Cardiac muscle cell (in vitro differentiated cells and primary cell): ENCODE measurements at places on chromosomes 12 and 14. TPM values are rescaled to one million over a fixed set of nuclear protein-coding genes. Genes with fewer than 3 reads are reported as not detected.

DNA sequence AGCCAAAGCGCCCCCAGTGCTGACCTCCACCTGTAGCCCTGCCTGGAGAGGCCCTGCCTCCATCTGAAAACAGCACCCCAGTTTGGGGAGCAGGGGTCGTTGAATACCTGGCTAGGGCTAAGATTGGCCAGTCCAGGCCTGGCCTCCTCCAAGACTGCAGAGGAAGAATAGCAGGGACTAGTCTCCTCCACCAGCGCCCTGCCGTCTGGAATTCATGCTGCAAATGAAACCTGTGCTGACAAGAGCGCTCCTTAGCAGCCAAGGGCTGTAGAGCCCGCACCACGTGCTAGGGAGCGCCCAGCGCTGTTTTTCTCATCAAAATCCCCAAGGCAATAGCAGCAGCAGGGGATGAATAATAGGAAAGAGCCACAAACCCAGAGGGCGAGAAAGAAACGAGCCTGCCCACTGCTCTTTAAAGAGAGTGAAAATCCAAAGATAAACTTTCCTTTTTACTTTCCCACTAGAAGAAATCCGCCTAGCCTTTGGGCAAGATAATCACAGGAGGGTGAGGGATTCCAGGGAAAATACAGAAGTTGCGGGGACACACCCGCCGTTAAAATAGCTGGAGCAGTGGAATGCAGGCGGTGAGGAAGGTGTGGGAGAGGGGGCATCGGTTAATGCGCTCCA is 3.3 kb downstream of the COL2A1 start:
- DNase-seq, result peak; percentile 74

- DNase-seq, result no peak
These were observed 73.1 kb downstream of the ZFP36L1 start for GRCh38 chr14:68719634-68720384.

DNA sequence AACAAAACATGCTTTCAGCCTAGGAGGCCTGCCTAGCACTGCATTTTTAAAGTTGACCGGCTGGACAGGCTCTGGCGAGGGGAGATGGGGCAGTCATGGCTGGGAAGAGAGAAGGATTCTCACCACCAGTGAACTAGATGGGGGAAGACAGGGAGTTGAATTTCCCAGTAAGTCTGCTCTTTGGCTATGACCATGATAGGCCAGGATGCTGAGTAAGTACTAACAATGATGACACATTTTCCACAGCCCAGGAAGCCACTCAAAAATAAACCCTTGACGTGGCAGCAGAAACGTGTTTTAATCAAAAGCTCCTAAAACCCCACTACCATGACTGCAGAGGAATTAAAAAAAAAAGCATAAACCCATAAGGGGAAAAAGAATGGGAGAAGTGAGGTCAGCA is 19.0 kb downstream of the KCTD10 start:
- DNase-seq, result no peak

DNA sequence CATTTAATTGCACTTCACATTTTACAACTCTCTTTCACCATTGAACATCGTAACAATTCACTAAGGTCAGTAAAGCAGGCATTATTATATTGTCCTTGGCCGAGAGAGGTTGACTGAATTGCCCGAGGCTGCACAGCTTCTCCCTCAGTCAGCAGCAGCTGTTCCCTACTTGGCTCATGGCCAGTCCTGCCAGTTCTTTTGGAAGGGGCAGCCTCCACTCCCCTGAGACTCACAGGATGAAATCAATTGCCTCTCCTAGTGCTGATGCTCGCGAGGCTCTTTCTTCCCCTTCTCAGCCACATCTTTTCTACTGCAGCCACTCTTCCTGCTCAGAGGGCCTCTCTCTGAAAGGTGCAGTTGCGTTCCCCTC is 79.9 kb upstream of the KCNA1 start:
- DNase-seq, result no peak

Gene C12orf42
- not detected in 2 replicates for polyA plus RNA-seq
